NCI-H1105 (cell line): ENCODE measurements at places on chromosomes 1 and 21.
A peak's percentile ranks its signal among the peaks of the same experiment; 100 is the strongest.

DNA sequence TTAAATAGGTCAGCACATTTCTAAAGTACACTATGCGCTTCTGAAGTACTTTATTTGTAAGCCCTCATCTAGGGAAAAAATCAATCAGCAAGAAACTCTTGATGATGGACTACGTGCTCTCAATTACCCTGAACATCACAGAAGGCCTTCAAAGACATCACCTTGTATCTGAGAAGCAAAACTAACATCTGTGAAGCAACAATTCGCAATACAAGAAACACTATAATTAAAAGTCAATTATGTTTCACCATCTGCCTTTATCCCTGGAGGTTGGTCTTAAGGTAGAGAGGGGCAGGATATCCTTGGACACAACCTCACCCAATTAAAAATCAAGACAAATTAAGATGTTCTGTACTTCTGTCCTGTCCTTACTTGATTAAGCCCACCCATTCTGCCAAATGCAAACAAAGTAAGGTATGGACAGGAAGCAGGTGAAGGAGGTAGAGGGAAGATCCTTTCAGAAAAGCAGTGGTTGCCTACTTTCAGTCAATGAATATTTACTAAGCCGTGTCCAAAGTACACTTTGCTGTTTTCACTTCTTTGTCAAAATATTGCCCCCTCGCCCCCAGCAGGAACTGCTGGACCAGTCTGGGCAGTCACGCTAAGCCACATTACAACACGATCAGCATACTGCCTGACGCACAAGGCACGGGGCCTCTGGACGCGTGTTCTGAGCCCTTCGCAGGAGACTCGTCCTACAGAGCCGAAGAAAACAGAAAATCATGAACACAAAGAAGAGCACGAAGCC, 887 bp downstream of the SLC19A2 start:
- DNase-seq = peak; percentile 29

DNA sequence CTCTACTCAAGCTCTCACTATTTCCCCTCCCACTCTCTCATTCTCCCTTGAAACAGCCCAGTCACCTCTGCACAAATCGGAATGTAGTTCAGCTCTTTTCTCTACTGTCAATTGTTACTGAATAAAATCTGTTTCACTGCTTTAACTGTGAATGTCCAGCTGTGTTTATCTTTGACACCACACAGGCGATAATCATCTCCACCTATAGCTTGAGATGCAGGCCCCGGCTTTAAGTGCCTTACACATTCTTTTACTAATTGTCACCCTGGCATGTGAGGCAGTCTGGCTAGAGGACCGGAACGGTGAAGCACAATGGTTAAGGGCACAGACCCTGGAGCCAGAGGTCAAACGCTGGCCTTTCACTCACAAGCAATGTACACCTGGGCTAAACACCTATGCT, 122.8 kb upstream of the C8B start:
- no peak for DNase-seq

DNA sequence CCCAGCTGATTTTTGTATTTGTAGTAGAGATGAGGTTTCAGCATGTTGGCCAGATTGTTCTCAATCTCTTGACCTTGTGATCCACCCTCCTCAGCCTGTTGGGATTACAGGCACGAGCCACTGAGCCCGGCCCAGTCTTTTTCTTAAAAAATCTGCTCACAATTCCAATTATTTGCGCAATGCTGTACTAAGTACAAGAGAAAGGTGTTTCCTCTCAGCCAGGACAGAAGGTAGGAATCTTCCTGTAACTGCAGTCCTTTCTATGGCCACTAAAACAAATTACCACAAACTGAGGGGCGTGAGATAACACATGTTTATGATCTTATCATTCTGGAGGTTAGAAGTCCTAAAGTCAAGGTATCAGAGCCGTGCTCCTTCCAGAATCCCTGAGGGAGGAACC, 6.9 kb upstream of the CBR3 start:
- DNase-seq = no peak

DNA sequence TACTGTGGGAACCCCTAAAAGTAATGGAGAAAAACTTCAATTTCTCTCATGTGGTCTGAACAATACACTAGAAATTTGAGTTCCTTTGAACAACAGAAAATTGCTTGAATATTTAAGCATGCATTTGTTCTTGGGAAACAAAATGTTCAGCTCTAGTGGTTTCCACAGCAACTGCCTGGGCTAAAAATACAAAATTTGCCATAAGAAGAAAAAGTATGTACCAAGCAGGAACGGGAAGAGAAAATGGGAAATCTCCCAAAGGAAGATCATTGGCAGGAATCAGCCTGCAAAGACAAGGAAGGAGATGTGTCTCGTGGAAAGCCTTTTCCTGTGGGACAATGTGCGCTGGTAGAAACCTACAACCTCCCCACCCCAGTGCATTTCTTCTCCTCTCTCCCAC, 119.0 kb upstream of the DPT start:
- DNase-seq = no peak

DNA sequence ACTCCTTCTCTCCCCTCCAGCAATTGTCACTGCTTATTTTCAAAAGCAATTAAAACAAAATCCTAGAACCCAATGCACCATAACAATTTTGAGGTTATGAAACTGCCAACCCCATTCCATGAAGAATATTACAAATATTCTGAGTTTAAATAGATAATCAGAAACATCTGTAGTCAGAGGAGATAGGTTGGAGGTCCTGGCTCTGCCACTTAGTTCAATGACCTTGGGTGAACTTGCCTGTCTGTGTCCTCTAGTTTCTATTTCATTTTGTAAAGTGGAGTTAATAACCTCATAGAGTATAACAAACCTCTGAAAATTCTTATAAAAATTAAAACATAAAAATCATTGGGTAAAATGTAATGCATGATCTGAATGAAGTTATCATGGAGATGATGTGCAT, 164.6 kb downstream of the KCTD3 start:
- no peak for DNase-seq

DNA sequence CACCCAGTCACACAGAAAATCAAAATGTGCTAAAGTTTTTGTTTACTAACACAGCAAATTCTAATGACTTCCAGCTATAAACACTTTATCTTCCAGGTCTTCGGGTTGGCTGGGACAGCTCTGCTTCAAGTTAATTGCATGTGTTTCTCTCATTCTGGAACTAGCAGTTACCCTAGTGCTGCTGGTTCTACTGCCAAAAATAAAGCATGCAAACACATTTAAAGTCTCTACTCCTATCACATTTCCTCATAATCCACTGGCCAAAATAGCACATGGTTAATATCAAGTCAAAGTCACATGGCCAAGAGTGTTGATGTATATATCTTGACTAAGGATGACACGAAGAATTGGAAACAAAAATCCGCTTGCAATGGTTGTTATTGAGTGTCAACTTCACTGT, 973.1 kb upstream of the ADGRL2 start:
- no peak for DNase-seq

DNA sequence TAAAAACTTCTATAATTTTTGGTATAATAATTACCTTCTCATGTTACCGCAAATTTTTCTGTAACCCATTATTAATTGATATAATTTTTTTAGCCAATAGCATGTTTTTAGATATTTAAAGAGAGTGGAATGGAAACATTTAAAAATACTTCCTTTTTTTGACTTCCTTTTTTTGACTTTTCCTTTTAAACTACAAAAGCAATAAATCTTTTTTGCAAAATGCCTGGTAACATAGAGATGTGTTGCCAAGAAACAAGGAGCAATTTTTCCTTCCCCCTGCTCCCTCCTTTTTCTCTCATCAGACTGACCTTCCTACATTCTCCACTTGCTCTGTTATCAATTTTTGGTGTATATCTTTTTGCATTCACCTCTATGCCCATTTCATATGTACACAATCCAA, 666.2 kb downstream of the ADGRL2 start:
- no peak for DNase-seq

GRCh38 chr1:85144351-85144750, 56.5 kb downstream of the SYDE2 start:
- no peak for DNase-seq

DNA sequence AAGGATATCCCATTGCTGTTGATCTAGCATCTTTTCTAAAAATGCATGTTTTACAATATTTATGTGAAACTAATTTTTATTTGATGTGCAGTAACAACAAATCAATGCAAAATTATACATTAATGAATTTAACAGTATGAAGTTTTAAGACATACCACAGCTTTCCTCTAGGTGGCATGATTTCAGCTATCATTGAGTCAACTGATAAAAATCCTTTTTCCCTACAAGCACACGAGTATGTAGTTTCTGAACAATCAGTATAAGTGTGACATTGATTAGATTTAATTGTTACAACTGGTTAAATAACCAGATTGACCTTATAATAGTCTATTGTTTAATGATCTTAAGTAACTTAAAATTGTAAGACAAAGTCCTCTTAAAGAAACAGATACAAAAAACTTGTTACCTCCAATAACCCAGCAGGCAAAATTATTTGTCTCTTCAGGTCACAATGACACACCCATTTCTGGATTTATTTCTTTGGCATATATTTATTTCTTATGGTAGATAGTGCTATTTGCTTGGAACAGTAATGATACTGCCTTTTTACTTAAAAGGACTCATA, 5.8 kb upstream of the TGFB2 start:
- peak; percentile 35 for DNase-seq

DNA sequence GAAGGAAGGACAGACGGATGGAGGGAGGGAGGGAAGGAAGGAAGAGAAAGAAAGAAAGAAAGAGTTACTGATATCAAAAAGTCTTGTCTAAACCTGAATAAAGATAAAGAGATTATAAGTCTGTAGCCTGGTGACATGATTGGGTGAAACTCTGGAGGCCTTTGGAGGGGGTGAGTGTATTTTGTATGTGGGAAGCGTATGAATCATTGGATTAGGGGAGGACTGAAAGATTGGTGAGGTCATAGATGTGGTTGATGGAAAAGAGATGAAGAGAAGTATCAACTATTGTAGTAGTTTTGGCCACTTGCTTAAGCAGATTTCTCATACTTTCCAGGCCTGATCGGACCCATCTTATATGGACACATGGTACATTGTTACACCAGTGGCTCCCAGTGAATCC, 11.5 kb upstream of the KCNJ6 start:
- DNase-seq = no peak
